ENCODE measurements at places on chromosomes 11 and 22. TPM values are rescaled to one million over a fixed set of nuclear protein-coding genes. Genes with fewer than 3 reads are reported as not detected.

NTM gene
- 17.8 TPM for total RNA-seq

EIF4ENIF1 gene
- 16.4 TPM for total RNA-seq

DNA sequence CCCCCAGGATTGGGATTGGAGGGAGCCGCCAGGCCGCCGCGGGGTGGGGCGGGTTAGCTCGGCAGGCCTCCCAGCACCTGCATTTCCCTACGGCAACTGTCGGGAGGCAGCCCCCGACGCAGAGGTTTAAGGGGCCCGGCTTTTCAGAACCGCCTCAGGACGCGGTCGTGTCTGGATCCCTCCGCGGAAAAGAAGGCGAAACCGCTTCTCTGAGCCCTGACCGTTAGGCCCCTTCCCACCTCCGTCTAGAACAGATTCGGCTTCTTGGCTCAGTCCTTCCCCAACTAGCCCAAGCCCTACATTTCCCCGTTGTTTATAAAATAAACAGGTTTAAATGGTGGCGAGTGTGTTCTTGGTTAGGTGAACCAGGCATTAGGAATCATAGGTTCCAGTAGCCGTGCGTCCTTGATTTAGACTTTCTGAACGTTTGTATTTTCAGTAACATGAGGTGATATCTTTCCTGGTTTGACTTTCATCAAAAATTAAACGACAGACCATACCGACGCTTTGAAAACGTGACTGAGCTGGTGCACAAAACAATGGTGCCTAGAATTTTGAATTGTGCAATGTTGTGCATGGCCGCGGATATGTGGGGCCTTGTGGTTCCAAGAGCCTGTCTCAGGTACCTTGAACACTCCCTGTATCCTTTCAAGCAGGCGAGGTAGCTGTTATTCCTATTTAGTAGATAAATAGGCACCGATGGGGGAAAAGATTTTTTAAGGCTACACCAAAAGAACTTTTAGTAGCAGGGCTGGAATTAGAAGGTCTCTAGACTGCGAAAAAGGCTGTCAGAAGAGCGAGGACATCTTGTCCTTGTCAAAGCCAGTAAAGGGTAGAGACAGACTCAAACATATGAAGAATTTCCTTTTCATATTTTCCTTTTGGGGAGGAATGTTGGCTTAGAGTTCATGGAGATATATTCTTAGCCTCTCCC lies 1.2 kb upstream of the HSPA8 start:
- DNase-seq = peak; percentile 59

- no peak for DNase-seq
Measured at GRCh38 chr22:26045051-26045450, 124.2 kb upstream of the SEZ6L start.

OR5W2 gene
- total RNA-seq = not detected

- DNase-seq = no peak
Measured at GRCh38 chr11:62487738-62488551, 58.7 kb downstream of the AHNAK start.

- DNase-seq = no peak
Measured at GRCh38 chr11:116533186-116533825, 239.5 kb downstream of the BUD13 start.

SUSD2 gene
- total RNA-seq = 0.18 TPM

DNA sequence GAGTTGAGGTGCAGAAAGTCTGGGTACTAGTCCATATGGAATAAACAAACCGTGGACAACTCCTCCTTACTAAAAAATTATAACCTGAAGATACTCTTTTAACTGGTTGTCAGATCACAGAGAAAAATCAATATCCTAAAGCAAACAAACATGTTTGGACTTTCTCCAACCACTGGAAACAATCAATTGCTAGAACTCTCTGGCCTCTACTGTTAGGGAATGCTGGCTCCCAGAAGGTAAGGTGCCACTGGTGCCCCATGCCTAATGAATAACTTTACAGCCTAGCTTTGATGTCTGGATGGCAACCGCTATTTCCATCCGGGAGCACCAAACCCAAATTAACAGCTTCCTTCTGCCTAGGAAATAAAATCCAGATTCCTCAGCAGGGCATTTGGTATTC lies 74.5 kb downstream of the AMBRA1 start:
- DNase-seq = no peak

DNA sequence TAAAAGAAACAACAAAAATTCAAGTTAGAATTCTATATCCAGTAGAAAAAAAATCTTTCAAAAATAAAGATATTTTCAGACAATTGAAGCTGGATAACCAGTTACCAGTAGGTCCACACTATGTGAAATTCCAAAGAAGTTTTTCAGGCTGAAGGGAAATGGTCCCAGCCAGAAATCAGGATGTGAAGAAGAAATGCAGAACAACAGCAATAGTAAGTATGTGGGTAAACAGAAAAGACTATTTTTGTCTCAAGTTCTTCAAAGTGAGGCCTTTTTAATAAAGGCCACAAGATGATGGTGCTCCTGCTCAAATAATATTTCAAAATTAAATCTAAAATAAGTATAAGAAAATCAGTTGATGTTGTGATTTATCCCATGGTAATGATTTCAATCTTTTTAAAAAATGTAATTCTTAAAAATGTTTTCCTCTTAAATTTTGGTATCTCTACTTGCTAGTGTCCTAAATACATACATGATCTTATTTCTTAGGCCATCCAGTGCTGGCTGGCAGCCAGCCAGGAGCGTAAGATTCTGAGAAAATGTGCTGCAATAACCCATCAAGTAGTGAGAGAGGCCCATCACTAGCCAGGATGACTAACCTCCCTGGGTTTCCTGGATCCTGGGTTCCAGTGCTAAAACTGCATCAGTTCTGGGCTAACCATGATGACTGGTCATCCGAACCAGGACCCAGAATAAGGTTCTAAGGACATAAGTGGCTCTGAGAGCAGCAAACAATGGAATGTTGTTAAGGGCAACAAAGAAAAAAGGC lies 15.6 kb upstream of the UCP3 start:
- DNase-seq = peak; percentile 92

PRR33 gene
- total RNA-seq = not detected

- DNase-seq = no peak
Measured at GRCh38 chr11:17578296-17578695, 31.2 kb downstream of the OTOG start.

OR4A16 gene
- not detected for total RNA-seq

PRG2 gene
- not detected for total RNA-seq

DNA sequence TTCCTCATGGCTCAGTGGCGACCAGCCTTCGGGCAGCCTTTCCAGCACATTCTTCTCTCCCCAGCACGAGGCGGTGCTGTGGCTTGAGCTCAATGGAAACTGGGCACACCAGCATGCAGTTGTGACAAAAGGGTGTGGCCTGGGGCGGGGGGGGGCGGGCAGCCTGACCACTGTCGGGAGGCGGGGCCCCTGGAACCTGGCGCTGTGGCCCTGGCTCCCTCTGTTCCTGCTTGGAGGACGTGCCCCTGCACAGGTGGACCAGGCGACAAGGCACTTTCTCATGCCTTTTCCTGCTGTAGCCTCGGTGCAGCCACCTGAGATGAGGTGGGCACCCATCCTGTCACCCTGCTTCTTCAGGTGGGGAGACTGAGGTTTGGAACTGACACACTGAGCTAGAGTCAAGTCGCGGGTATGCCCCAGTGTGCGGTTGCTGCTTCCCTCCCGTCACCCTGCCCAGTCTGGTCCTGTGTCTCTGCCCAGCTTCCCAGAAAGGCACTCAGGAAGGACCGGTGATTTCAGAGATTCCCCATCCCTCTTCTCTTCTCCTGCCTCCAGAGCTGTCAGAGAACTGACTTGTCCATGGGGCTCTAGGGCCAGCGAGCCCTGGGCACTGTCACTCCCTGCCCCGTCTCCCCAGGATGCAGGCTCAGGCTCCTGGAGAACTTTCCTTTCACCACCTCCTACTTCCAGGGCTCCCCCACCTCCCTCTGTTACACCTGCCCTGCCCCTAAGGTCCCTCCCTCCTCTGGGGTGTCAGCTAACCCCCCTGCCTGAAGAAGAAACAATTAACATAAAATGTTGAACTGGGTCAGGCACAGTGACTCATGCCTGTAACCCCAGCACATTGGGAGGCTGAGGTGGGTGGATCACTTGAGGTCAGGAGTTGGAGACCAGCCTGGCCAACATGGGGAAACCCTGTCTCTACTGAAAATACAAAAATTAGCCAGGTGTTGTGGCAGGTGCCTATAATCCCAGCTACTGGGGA lies 9.9 kb downstream of the B3GAT1 start:
- no peak for DNase-seq

DNA sequence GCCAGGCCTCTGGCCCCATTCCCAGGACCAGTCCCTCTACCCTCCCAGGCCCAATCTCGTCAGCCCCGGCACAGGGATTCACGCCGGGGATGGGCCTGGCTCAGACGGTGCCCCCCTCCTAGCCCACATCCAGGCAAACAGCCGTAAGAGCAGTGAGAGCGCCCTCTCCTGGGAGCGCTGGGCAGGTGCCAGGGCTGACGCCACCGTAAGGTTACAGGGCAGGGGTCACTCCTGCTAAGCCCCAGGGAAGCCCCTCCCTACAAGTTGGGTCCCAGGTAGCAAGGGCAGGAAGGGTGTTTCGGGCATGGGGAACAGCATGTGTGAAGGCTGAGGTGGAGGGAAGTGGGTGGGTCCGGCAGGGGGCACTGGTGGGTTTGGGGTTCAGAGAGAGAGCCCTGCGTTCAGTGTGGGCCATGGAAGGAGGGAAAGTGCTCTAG lies 19.2 kb upstream of the PPARA start:
- no peak for DNase-seq

PRSS23 gene
- total RNA-seq = 123 TPM

DNA sequence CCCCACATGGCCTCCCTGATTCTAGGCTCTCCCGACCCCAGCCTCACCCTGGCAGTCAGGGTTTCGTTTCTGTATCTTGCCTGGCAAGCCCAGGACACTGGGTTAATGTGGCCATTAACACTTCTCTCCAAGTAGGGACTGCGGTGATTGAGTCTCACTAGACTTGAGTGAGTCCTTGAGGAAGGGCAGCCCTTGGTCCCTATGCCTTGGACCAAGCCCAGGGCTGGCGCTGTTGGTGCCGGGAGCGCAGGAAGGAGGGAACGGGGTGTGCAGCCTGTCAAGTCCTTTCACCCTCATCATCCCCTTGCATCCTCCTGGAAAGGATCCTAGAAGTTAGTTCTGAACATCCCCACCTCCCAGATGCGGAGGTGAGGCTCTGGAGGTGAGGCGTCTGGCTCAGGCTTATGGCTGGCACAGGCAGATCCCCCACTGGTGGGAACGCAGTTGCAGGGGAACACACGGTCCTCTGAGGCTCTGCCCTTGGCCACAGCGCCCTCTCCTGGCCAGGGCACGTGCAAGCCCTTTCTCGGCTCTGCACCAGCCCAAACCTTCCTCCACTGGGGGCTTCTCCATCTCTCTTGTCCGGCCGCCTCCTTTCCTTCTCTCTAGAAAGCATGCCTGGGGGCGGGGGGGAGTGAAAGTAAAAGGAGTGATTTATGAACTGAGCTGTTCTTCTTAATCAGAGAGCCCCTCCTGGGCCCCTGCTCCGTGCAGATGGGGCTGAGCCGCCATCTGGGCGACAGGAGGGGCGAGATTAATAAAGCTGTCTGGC lies 56.7 kb downstream of the TP53I11 start:
- peak; percentile 66 for DNase-seq

DNA sequence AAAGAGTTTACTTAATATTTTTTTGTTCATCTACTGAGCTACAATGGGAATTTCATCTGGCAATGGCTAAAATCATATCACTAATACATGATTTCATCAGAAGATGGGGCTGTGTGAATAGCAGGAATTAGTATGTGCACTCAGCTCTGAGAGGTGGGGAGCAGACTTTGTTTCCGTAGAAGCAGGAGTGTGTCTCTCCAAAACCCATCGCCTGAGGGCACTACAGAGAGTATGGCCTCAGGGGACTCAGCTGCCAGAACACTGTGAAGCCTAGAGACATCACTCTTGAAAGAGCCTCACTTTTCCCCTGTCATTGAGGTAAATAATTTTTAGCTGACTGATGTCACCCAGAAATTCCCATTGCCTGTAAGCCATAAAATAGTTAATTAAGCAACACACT lies 261.4 kb upstream of the ISX start:
- DNase-seq = no peak

- no peak for DNase-seq
Measured at GRCh38 chr11:115707180-115707905, 203.1 kb upstream of the CADM1 start.

GRIK4 gene
- 0.18 TPM for total RNA-seq

DGCR6 gene
- 0.56 TPM for total RNA-seq

DNA sequence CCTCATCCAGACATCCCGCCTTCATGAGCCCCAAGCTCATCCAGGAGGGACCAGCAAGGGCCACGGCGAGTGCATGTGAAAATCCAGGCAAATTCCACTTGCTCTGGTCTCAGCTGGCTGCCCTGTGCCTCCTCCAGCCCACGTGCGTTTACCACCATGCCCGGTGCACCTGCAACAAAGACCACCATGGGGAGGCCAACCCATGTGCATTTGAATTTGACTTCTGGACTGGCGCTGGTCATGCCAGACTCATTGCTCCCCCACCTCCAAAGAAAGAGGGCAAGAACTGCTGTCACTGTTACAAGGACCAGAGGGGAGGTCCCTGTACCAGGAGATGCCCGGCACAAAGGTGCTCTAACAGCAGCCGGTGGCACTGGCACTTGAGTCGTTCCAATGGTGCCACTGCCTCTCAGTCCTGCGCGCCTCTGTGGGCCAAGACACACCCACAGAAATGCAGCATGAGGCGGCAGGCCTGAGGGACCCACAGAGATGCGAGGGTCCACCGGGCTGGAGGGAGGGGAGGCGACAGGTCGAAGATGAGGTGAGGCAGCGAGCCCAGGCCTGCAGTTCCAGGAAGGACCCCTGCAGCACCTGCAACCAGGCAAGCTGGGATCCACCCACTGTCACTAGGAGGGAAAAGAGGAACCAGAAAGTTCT lies 80.3 kb downstream of the PHF21B start:
- no peak for DNase-seq

RIMBP3B gene
- 0.28 TPM for total RNA-seq

TSPAN32 gene
- total RNA-seq = not detected

DNA sequence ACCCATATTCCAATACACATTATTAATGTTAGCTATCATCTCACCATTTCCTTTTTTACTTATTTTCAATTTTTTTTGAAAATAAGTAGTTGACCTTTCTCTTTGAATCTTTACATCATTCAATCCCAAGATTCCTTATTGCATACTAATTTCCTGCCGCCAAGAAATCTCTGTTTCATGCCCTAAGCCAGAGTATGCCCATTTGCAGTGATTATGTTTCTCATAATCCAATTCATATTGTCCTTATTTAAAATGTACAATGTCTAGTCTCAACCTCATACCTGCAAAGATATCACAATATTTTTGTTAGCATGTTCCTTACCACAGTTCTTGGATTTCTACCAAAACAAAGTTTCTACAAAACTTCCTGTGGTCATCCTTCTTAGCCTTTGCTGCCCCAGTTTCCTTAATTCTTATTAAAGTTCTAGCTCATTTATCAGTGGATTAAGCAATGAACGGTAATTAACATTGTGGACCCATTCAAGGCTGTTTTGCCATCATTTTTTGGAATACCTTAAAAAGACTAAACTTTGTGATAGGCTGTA lies 75.3 kb downstream of the CD44 start:
- no peak for DNase-seq

DNA sequence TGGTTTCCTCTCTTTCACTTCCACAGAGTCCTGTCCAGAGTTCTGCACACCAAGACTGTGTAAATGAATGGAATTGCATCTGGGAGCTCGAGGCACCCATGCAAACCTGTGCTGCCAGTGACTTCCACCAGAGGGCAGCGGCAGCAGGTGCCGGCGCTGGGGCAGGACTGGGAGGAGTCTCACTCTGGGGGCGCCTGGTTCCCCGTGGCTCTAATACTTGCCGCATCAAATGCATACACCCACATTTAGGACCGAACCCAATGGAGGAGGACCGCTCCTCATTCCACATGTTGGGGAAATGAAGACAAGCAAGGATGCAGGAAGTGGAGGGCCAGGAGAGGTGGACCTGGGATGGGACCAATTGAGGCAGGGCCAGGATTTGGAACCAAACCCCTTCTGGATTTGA lies 1.1 kb upstream of the CD6 start:
- DNase-seq = peak; percentile 29

ANO1 gene
- 4.1 TPM for total RNA-seq

GRCh38 chr11:131815590-131815989 lies 445.2 kb downstream of the NTM start:
- DNase-seq = no peak
